Substantia nigra (tissue), 51 donors: ENCODE measurements at places on chromosomes 1 and 21.

GRCh38 chr1:234782791-234783190 lies 172.8 kb upstream of the IRF2BP2 start:
- DNase-seq = no peak

DNA sequence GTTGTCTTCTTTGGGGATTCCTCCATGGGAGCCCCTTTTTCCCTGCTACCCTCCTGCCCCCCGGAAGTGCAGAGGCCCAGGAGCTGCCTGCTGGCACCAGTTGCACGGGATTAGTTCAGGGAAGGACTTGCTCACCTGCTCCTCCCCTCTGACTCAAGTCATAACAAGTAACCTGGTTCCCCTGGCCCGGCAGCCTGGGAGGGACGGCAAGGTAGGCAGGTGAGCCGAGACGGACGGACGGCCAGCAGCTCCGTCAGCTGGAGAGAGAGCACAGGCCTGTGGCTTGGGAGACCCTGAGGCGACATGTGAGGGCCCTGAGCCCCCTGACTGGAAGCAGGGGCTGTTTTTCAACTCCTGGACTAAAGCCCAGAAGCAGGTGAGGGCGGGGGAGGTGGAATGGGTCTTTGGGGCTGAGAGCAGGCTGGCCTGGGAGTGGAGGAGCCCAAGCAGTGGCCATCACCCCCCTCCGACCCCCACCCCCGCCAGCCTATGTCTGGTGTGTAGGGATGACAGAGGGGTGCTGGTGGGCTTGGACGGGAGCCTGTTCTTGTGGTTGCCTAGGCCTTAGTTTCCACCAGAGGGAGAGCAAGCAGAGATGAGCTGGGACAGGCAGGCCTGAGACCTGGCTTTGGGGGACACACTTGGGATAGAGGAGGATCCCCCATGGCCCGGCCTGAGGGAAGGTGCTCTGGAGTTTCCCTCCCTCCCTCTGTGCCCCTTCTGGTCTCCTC lies at the start of gene INAVA:
Gene INAVA, plus strand, starts transcription at position 189 of the 731 bp plus-strand sequence. CDS start 3,501 bp downstream, outside the sequence.
- DNase-seq = no peak

- DNase-seq = no peak
Observed at GRCh38 chr1:187078321-187078720, 249.6 kb downstream of the PLA2G4A start.

- no peak for DNase-seq
Observed at GRCh38 chr1:152228831-152229230, 4.8 kb upstream of the HRNR start.

DNA sequence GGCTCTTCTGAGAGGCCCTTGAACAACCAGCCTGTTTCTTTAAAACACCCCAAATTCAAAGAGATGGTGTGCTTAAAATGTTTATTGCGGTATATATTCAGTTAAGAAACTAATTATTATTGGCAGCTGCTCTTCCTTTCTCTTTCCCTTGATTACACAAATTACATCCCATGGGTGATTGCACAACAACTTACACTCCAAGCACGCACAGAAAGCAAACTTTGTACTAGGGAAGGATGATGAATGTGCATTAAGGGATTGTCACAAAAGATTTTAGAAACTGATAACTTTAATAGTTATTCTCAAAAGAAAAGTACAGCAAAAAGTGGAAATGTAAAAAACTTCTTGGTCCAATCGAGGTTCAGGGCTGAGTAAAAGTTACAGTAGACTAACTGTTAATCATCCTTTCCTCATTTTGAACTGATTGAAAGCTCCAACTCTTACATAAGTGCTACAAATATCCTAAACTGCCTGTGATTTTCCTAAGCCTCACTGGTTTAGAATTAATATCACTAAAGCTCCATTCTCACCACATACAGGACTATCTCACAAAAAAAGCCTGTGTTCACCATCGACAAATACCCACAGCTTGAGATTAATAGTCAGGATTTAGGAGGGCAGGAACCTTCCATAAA lies 153.4 kb downstream of the TTLL7 start:
- no peak for DNase-seq

- no peak for DNase-seq
Observed at GRCh38 chr1:226881515-226882185, 11.2 kb downstream of the PSEN2 start.

GRCh38 chr1:193406901-193407300 lies 220.5 kb upstream of the B3GALT2 start:
- DNase-seq = no peak

DNA sequence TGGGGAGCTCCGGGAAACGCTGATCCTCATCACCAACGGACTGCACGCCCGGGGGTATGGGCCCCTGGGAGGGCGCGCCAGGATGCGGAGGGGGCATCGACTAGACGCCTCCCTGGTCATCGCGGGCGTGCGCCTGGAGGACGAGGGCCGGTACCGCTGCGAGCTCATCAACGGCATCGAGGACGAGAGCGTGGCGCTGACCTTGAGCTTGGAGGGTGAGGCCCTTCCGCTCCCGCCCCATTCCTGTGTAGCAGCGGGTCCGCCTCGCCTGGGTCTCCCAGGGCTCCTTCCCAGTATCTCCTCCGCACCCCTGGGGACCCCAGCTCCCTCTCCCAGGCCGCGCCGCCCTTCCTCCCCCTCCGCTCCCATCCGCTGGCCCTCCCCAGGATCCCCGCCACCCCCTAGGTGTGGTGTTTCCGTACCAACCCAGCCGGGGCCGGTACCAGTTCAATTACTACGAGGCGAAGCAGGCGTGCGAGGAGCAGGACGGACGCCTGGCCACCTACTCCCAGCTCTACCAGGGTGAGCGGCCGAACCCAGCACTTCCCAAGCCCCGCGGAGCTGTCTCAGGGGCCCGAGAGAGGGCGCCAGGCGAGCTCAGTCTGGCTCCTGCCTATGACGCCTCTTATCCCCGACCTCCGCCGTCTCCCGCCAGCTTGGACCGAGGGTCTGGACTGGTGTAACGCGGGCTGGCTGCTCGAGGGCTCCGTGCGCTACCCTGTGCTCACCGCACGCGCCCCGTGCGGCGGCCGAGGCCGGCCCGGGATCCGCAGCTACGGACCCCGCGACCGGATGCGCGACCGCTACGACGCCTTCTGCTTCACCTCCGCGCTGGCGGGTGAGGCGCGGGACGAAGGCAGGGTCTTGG lies 5.0 kb downstream of the HAPLN2 start:
- no peak for DNase-seq

DNA sequence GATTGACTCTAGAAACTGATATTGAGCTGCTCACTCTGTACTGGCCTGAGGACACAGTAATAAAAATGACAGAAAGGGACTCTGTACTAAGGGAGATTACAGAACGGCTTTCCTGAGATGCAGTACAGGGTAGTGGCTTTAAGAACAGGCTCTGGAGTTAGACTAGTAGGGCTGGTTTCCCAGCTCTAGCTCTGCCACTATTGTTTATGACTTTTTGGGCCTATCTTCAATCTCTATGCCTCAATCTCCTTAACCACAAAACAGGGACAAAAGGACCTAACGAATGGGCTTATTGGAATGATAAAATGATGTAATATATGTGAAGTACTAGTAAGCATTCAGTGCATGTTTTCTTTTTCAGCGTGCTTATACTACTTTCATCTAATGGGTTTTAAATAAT lies 1.4 kb downstream of the DEPDC1 start:
- no peak for DNase-seq

DNA sequence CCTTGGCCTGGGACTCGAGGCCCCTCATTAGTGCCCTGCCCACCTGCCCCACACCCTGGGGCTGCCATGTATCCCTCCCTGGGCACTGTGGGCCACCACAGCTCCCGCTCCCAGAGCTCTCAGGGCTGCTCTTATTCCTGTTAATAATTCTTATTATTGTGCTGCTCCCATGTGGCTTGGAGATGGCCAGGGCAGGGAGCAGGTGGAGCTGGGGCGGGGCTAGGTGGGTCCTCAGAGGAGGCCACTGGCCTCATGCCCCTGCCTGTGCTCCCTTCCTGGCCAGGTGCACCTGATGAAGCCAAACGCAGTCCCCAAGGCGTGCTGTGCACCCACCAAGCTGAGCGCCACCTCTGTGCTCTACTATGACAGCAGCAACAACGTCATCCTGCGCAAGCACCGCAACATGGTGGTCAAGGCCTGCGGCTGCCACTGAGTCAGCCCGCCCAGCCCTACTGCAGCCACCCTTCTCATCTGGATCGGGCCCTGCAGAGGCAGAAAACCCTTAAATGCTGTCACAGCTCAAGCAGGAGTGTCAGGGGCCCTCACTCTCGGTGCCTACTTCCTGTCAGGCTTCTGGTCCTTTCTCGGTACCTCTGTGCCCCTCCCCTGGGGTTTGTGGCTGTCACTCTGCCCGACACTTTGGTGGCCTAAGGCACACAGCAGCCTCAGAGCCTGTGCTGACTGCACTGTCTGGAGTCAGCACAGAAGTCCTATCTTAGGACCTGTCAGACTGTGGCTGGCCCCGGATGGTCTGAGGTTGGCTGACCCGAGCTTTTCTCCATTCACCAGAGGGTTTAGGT lies 34.1 kb downstream of the BMP8A start:
- no peak for DNase-seq

DNA sequence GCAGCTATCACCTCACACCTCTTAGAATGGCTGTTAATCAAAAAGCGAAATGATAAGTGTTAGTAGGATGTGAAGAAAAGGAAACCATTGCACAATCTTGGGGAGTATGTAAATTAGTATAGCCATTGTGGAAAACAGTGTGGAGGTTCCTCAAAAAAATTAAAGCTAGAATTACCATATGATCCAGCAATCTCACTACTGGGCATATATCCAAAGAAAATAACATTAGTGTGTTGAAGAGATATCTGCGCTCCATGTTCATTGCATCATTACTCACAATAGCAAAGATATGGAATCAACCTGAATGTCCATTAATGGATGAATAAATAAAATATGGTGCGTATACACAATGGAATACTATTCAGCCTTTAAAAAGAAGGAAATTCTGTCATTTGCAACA lies 68.9 kb downstream of the SNRPE start:
- no peak for DNase-seq

- DNase-seq = no peak
Observed at GRCh38 chr1:38781872-38782617, 77.5 kb downstream of the RRAGC start.

- no peak for DNase-seq
Observed at GRCh38 chr21:19995253-19995652, 1003.0 kb upstream of the NCAM2 start.

GRCh38 chr1:165914136-165914798 lies 86.9 kb downstream of the UCK2 start:
- DNase-seq = peak; percentile 6

- DNase-seq = no peak
Observed at GRCh38 chr1:23122023-23122748, 46.5 kb downstream of the LUZP1 start.

DNA sequence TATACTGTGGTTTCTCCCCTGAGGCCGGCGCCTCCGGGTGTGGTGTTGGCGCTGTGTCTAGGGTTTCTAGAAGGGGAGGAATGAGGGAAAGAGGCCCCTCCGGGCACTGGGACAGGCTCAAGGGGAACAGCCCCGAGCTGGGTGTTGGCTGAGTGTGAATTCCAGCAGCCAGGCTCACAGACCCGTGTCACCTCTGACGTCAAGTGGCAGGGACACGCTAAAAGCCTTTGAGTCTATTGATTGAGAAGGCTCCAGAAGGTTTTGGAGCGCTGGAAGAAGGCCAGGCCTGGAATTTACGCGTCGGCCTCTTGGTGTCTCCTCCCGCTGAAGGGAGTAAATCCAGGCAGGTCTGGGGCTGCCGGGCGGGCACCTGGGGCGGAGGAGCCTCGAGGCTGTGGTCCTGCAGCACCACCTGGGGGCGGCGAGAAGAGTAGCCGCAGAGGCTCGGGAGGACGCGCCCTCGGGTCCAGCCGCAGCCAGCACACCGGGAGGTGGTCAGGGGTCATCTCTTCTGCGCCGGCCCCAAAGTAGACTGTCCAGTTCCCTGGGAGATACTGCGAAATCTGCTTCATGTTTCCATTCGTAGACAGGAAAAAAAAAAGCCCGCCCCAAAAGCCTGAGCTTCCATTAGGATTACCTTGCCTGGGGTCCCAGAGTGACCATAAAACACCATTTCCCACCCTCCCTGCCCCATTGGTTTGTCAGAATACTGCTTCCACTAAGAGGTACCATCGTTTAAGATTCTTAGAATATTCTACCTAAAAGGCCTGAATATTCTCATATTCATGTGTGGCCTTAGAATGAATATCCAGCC lies 61.7 kb downstream of the TLR5 start:
- DNase-seq = peak; percentile 26

GRCh38 chr1:95088303-95088702 lies 15.6 kb upstream of the ALG14 start:
- no peak for DNase-seq

GRCh38 chr1:27979151-27979858 lies 19.5 kb downstream of the XKR8 start:
- DNase-seq = no peak

GRCh38 chr1:21594935-21595897 lies 73.9 kb downstream of the RAP1GAP start:
- peak; percentile 10 for DNase-seq

DNA sequence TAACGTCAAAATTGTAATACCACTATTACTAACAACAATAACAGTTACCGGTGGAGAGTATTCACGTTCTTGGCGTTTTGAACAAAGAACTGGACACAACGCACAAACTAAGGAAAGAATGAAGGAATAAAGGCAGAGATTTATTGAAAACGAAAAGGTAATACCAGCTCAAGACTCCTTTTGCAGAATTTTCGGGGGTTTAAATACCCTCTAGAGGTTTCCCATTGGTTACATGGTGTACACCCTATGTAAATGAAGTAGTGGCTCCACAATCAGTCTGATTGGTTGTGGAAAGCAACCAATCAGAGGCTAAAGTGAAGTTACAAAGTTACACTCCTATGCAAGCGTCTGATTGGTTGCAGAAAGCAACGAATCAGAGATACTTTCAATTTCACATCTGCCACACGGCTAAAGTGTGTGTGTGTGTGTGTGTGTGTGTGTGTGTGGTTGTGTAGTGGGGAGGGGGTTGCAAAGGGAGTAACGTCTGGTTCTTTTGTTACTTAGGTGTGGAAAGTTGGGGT lies 1.1 kb upstream of the GTF2B start:
- no peak for DNase-seq

GRCh38 chr1:58143972-58144697 lies 402.4 kb downstream of the OMA1 start:
- DNase-seq = no peak

DNA sequence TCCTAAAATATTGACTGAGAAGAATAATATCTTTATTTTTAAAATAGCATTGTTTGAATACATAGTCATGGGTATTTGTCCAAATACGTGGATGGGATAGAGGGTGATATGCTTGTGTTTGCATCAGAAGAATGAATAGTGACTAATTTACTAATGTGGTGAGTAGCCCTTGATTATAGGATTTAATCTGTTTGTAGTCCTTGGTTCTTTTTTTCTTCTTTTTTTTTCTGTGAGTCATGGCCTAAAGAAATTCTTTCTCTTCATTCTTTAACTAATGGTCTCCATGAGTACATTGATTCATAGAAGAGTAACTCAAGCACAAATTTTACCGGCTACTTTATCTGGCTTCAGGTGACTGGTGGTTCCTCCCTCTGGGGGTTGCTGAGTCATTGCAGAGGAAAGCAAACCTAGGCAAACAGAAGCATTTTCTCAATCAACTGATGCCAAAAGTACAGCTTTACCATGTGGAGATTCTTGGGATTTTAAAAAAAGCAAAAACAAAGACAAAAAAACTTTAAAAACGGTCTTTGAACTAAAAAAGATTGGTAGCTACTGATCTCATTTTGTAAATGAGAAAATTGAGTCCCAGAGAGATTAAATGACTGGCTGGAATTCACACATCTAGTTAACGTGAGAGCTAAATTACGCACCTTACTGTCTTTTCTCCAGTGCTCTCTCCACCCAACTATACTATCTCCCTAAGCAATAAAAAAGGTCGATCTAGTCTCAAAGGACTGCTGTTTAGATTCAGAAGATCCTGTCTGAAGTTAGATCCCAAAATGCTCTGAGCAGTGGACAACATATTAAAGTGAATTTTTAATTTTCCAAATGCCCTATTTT lies 40.5 kb downstream of the AK5 start:
- no peak for DNase-seq

- DNase-seq = no peak
Observed at GRCh38 chr1:247548769-247549182, at the start of gene GCSAML. Gene GCSAML, plus strand, starts transcription at chr1:247549134. Its CDS starts 58 bp downstream, at chr1:247549192.
